ENCODE measurements at places on chromosomes 1 and 21.

- DNase-seq, result no peak
Measured at GRCh38 chr21:43302769-43303168, 124.2 kb downstream of the SIK1 start.

- DNase-seq, result no peak
Measured at GRCh38 chr1:37919277-37919676, 27.6 kb downstream of the INPP5B start.

GRCh38 chr1:220564216-220564615 is 36.3 kb downstream of the MARK1 start:
- DNase-seq, result no peak

GRCh38 chr1:159056069-159056698 is 20.4 kb downstream of the AIM2 start:
- DNase-seq, result peak; percentile 45

DNA sequence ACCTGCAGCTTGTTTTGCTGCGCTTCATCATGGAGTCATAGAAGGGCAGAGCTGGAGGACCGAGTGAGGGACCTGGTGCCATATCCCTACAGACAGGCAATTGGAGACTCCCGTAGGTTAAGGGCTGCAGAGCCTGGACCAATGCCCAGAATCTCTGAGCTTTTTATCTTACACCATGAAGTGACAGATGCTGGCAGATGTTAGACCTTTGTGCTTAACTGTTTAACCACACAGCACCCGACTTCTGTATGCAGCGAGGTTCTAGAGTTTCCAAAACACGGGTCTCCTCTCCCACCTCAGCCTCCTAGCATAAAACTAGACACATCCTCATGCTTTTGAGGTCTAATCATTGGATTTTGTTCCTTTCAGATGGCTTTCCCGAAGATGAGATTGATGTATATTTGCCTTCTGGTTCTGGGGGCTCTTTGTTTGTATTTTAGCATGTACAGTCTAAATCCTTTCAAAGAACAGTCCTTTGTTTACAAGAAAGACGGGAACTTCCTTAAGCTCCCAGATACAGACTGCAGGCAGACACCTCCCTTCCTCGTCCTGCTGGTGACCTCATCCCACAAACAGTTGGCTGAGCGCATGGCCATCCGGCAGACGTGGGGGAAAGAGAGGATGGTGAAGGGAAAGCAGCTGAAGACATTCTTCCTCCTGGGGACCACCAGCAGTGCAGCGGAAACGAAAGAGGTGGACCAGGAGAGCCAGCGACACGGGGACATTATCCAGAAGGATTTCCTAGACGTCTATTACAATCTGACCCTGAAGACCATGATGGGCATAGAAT is 47.6 kb downstream of the B3GALT5 start:
- no peak for DNase-seq

DNA sequence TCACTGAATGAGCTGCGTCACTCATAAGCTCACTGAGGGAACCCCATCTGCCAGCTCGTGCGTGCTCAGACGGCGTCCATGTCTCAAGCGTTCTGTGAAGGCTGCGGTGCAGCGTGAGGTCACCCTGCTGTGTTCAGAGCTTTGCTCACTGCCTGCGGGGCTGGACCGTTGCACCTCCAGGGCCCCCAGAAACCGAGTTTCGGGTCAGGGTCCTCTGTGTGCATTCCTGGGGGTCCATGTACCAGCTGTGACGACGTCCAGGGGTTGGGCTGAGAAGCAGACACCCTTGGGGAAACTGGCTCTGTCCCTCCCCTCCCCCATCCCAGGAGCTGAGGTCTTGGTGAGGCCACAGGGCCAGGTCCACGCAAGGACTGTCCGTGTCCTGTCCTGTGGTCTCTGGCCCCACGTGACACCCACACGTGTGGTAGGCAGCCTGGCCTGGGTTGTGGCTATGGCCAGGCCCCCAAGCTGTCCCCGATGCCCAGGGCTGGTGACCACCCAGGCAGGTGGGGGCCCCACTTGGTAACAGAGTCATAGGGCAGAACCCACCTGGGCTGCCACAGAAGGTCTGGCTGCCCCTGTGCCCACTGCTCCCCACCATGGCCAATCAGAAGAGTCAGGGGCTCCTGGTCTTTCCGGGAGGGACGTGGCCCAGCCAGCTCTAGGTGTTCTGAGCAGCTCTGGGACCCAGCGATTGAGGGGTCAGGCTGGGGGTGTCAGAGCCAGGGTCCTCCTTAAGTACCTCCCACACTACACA is 24.4 kb downstream of the FTCD start:
- no peak for DNase-seq

DNA sequence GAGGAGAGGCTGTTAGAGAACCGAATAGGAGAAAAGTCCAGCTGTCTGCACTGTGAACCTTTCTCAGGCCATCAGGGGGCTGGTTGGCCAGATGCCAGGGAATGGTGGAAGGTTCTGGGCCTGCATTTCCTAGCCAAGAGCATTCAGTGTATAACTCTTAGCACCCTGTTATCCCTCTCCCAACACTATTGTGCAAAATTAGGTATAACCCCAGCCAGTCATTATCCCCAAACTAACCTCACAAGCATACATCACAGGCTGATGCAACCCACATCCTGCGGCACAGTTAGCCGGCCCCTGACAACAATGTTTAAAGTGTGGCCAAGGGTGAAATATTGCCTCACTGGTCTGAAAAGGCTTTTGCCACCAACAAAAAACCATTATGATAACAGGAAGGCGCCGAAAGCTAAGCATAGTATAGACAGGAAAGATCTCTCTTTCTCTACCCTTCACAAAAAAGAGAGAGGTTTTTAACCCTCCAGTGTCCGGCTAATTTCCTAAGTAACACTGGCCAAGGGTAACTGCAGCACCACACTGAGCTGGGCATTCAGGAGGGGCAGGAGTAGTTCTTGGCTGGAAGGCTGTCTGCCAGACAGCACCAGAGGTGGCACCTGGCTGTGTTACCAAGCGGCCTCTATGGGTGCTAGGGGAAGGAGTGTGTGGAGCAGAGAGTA is 77.3 kb upstream of the BCAR3 start:
- no peak for DNase-seq

- DNase-seq, result no peak
Measured at GRCh38 chr1:12179111-12179519, 12.3 kb downstream of the TNFRSF1B start.

DNA sequence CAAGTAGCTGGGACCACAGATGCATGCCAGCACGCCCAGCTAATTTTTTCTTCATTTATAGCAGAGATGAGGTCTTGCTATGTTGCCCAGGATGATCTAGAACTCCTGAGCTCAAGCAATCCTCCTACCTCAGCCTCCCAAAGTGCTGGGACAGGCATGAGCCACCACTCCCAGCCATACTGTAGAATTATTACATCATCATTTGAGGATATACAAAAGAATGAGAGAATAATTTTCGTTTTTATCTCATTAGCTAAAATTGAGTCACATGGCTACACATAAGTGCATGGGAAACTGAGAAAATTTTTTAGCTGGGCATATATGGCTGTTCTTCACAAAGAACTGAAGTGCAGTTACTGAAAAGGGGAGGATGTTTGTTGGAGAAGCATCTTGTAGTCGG is 21.2 kb downstream of the STXBP3 start:
- no peak for DNase-seq

- peak; percentile 81 for DNase-seq
Measured at GRCh38 chr1:157963713-157964112, 29.7 kb upstream of the KIRREL1 start.

DNA sequence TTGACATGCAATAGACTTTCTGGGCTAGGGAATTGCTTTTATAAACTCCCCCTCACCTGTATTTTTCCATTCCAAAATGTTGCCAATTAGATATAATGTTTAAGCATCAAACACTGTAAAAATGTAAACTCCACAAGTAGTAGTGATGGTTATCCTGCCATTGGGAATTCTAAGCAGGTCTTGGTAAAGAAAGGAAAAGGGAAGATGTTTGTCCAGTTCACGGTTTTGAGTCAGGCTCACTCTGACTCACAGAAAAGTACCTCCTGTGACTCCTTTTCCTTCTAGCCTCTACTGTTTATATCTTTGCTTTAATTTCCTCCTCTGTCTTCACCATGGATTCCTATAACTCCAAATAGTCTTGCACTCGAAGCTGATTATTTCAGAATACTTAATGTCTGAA is 19.0 kb upstream of the PTPN14 start:
- no peak for DNase-seq

DNA sequence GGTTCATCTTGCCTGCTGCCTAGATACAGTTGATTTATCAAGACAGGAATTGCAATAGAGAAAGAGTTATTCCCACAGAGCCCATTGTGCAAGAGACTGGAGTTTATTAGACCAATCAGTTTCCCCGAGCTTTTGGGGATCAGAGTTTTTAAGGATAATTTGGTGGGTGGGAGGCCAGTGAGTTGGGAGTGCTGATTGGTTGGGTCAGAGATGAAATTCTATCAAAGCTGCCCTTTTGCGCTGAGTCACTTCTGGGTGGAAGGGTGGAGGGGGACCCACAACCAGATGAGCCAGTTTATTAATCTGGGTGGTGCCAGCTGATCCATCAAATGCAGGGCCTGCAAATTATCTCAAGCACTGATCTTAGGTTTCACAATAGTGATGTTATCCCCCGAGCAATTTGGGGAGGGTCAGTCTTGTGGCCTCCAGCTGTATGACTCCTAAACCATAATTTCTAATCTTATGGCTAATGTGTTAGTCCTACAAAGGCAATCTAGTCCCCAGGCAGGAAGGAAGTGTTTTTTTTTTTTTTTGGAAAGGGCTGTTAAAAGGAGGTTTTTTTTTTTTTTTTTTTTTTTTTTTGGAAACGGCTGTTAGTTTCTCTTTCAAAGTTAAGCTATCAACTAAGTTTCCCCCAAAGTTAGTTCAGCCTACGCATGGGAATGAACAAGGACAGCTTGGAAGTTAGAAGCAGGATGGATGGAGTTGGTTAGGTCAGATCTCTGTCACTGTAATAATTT is 7.4 kb downstream of the SLC16A4 start:
- no peak for DNase-seq

- DNase-seq, result no peak
Measured at GRCh38 chr1:109535481-109535880, 4.2 kb upstream of the GPR61 start.

GRCh38 chr1:3822421-3822820 is 26.1 kb upstream of the LRRC47 start:
- no peak for DNase-seq

DNA sequence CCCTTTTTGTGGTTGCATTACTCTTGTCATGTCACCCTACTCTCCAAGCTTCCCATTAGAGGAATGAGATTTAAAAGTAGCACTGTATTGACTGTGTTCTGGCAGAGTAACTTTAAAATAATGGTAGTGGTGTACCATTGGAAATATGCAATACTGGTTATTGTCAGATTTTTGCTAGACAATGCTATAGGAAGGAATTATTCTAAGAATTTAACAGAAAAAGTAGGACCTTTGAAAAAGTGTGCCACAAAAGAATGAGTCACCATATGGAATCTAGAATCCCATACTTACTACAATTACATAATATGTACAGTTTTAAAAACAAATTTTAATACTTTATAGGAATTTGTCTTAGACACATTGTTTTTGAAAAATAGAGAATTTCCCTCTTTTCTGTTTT is 13.8 kb downstream of the MIER1 start:
- no peak for DNase-seq

DNA sequence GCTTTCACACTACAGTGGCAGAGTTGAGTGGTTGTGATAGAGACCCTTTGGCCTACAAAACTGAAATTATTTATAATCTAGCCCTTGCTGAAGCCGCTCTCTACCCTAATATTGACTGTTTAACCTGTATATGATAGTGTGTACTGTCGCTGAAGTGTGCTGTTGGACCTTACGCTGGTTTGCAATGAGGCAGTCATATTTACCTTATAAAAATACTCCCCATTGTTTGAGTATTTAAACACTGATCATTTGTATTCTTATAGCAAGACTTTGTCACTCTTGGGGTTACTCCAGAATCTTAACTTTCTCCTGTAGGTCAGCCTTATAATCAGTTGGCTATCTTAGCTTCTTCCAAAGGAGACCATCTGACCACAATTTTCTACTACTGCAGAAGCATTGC is 56.3 kb downstream of the SMG7 start:
- no peak for DNase-seq

DNA sequence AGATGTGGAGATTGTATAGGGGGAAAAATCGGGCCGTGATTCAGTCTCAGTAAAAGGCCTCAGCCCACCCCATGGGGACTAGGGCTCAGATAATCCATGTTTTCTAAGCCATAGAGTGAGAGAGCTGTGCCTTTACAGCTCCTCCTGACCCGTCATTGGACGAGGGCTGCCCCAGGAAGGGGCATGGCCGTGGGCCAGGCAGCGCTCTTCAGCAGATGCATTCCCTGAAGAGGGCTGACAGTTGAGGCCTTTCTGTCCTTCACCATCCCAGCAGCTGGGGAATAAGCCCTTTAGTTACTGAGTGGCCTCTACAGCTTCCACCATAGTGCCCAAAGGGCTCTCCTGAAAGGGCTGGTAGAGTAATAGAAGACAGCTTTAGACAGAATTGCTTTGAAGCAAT is 57.2 kb downstream of the ST3GAL3 start:
- DNase-seq, result no peak

- no peak for DNase-seq
Measured at GRCh38 chr1:201639391-201639790, 100.5 kb downstream of the NAV1 start.

DNA sequence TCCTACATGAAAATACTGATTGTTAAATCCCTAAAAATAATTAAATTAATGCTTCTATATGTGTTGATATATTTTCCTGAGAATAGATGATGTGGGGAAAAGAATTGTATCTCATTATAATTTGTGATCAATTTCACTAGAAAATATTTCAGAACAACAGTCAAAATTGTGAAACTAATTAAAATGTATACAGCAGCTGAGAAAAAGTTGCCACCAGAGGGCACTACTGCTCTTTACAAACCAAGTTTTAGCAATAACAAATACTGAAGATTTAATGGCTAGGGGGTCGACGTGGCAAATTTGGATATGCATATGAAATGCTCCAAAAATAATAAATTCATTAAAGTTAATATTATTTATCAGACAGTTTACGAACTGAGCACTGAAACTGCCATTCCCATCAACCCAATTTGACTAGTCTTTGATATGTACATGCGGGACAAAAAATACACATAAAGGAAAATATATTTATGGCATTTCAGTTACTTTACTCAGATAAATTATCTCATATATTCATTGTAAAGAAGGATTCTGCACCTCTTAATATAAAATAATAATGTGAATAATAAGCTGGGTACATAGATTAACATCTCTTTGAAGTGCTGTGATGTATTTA is 96.3 kb upstream of the TMPRSS15 start:
- peak; percentile 34 for DNase-seq
